BE2C (cell line): ENCODE measurements at places on chromosomes 11 and 22.
A peak's percentile ranks its signal among the peaks of the same experiment; 100 is the strongest.

- DNase-seq = no peak
Measured at GRCh38 chr11:36372101-36372771, 76.1 kb downstream of the PRR5L start.

- peak; percentile 53 for DNase-seq
Measured at GRCh38 chr11:122779047-122779629, 59.2 kb upstream of the CRTAM start.

- DNase-seq = no peak
Measured at GRCh38 chr11:134275188-134275533, 1.0 kb upstream of the GLB1L3 start.

GRCh38 chr22:30282616-30283046, 6.7 kb downstream of the CASTOR1 start:
- DNase-seq = no peak

GRCh38 chr11:78472905-78473304, 55.3 kb upstream of the GAB2 start:
- no peak for DNase-seq

- DNase-seq = no peak
Measured at GRCh38 chr11:15197696-15198095, 83.0 kb downstream of the INSC start.
